Psoas muscle (tissue), 8 donors: ENCODE measurements at places on chromosomes 3 and 15. TPM values are rescaled to one million over a fixed set of nuclear protein-coding genes. Genes with fewer than 3 reads are reported as not detected.

- no peak for DNase-seq
These were observed 132.4 kb downstream of the P3H2 start for GRCh38 chr3:189988322-189988721.

GRCh38 chr3:2870724-2871333 is 239.3 kb downstream of the IL5RA start:
- DNase-seq: no peak

- no peak for DNase-seq
These were observed 8.8 kb downstream of the SNTN start for GRCh38 chr3:63661242-63661641.

GRCh38 chr15:58369261-58369701 is 62.5 kb upstream of the LIPC start:
- DNase-seq: no peak

GRCh38 chr3:23804441-23805209 is 1.1 kb upstream of the UBE2E1 start:
- no peak for DNase-seq

The TRPM1 gene
- not detected for polyA plus RNA-seq

- no peak for DNase-seq
These were observed 947.1 kb downstream of the FHIT start for GRCh38 chr3:60304112-60304511.

DNA sequence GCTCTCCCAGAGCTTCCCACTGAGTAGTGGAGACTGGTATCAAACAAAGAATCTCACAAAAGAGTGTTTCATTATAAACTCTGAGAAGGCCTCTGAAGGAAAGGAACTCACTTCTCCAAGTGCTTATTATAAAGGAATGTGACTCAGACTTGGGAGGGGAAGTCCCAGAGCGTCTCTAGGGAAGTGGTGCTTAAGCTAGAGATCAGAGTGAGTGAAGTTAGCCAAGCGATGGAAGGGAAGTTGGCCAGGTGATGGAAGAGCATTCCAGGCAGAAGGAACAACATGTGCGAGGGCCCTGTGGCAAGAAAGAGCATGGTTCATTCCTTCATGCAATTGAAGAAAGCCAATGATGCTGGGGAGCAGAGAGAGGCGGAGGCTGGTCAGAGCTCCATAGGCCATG is 2.3 kb downstream of the XYLB start:
- no peak for DNase-seq

DNA sequence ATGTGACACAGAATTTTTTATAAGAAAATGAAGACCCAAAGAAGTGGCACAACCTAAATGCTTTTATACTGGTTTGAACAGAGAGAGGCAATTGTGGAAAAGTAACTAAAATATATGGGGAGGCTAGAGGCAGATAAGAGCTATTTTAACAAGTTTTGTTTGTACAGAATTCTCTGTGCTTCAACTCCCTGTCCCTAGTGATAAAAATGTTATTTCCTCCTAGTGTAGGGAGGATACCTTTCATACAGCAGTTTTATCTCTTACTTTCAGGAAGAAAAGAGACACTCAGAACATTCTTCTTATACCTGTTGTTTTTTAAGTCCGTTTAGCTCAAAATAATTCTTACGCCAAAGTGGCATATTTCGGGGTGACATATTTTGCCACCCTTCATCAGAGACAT is 21.2 kb upstream of the ZNF639 start:
- DNase-seq: no peak

The FANCD2 gene
- polyA plus RNA-seq: 0.08 TPM

DNA sequence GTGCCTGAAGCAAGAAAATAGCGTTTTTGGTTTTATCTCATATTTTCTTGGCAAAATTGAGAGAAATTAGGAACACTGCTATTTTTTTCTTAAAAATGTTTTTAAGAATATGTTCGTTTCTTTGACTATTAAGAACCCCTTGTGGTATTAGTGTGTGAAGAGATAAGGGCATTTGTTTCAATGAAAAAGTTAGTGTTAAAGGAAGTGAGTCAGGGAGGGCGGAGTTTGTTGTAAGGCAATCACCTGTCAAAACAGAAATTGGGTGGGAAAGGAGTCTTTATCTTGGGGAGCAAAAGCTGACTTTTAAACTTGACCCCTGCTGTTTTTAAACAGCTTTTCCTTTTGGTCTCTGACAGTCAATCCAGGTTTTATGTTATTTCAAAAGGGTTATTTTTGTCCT is 4.2 kb downstream of the RAP2B start:
- no peak for DNase-seq

GRCh38 chr3:14001136-14001535 is 121.3 kb upstream of the WNT7A start:
- DNase-seq: no peak

The PAK6 gene
- 0.03 TPM for polyA plus RNA-seq

- peak; percentile 60 for DNase-seq
These were observed 2.5 kb downstream of the KLF13 start for GRCh38 chr15:31328969-31329639.

- no peak for DNase-seq
These were observed 229.0 kb upstream of the TBL1XR1 start for GRCh38 chr3:177426106-177426877.

The GLDN gene
- polyA plus RNA-seq: 0.27 TPM

GRCh38 chr3:7713724-7714123 is 787.9 kb upstream of the LMCD1 start:
- no peak for DNase-seq

- no peak for DNase-seq
These were observed 19.1 kb upstream of the SCAANT1 start for GRCh38 chr3:63931290-63931689.

DNA sequence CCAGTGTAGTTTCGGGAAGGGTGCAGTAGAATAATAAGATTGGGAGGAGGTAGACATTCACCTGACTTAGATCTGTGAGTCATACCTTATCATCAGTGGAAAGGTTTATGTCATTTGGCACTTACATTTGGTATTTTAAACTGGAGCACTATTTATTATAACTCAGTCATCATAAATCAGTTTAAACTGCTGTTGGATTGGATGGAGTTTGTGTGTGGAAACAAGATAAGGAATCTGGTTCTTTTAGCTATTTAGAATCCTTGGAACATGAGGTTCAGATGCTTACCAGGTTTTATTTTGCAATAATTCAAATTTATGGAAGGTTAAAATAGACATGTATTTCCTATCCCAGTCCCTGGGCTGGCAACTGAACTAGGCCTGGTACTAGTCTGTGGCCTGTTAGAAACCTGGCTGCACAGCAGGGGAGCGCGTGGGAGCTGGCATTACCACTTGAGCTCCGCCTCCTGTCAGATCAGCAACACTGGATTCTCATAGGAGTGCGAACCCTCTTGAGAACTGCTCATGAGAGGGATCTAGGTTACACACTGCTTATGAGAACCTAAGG is 34.5 kb downstream of the ZFAND6 start:
- DNase-seq: no peak

GRCh38 chr3:40398346-40398745 is 11.4 kb downstream of the ENTPD3 start:
- no peak for DNase-seq

The TMC3 gene
- not detected for polyA plus RNA-seq

DNA sequence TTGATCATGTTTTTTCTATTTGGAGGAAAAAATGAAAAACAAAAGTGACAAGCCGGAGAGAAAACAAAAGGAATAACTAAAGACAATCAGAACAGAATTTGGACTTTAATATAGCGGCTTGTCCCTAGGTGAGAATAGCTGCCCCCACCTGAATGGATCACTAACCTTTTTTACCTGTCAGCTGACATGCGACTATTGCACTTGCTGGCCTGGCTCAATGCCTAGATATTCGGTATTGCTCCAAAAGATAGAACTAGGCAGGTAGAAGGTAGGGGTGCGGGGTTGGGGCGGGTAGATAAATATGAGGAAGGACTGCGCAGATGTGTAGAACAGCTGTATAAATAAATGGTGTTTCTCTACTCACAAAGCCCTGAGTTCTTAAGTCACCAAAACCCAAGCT is 650 bp upstream of the MORC1 start:
- DNase-seq: no peak

DNA sequence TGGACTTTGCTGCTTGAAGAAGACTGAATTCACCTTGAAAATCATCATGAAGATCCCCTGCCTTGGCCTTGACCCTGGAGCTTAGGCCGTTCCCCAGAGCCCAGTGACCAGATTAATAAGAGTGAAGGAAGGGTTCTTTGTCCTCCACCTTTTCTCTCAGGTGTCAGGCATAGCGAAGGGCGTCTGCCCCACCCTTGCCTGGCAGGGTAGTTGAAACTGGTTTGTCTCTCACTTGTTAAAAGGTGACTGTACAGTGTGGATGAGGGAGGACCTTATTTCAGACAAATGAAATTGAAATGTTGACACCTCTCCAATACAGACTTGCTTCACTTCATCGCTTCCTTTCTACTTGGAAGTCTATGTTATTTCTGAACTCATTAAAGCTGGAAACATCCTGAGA is 223.7 kb upstream of the BHLHE40 start:
- no peak for DNase-seq

DNA sequence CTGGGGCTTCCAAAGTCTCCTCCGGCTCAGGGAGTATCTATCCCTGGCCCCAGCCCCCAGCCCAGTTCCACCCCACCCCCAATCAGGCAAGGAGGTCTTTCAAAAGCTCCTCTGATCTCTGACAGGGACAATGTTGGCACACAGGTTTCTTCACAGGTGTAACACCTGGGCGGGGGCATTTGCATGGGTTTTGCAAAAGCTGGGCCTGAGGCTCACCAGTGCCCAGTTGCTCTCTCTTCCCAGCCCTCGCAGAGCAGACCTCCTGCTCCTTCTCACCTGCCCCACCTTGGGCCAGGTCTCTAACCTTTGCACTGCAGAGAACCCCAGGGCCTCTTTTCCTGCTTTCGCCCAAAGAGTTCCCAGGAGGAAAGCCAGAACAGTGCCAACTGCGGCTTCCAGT is 8.6 kb upstream of the CSK start:
- no peak for DNase-seq

The NOX5 gene
- polyA plus RNA-seq: 0.03 TPM

DNA sequence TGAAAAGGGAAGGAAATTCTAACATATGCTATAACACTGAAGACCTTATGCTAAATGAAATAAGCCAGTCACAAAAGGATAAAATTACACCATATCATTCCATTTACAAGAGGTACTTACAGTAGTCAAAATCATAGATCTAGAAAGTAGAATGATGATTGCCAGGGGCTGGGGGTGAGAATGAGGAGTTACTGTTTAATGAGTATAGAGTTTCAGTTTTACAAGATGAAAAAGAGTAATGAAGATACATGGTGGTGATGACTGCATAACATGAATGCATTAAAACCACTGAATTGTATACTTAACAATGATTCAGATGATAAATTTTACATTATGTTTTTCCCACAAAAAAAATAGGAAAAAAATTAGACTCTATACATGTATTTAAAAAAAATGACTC is 152.6 kb downstream of the SCAPER start:
- DNase-seq: no peak

The KLHL6 gene
- polyA plus RNA-seq: 0.12 TPM

GRCh38 chr15:91461377-91461776 is 361.3 kb downstream of the SV2B start:
- DNase-seq: no peak

DNA sequence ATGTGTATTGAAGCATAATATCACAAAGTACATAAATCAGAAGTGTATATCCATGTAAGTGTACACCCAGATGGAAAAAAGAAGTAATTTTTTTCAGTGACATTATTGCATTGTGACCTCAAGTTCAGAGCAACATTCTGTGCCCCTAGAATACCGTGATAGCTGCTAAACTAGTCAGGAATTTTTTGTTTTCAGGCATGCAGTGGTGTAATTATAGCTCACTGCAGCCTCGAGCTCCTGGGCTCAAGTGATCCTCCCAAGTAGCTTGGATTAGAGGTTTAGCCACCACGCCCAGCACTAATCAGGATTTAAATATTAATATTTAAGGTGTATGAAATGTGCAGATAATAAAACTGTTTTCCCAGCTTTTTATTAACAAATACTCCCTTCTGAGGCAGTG is 25.5 kb downstream of the SEC62 start:
- DNase-seq: no peak

The PLIN1 gene
- 8.3 TPM for polyA plus RNA-seq

The SH2D7 gene
- not detected for polyA plus RNA-seq

The AADAC gene
- not detected for polyA plus RNA-seq

GRCh38 chr15:29065571-29065970 is 179.8 kb downstream of the APBA2 start:
- no peak for DNase-seq

- DNase-seq: peak; percentile 51
These were observed 67.2 kb downstream of the CACNA2D2 start for GRCh38 chr3:50436114-50436674.

The TXNRD3 gene
- polyA plus RNA-seq: 3.7 TPM

GRCh38 chr15:70171256-70171886 is 73.7 kb upstream of the TLE3 start:
- DNase-seq: no peak

- DNase-seq: no peak
These were observed 517.5 kb downstream of the NTRK3 start for GRCh38 chr15:87739081-87739480.

- DNase-seq: peak; percentile 57
These were observed 48.4 kb upstream of the TJP1 start for GRCh38 chr15:29870495-29871151.
